GM12891 (cell line): ENCODE measurements at places on chromosomes 5 and 9.

- no peak for DNase-seq
Observed at GRCh38 chr5:90408571-90409317, 812 bp downstream of the CETN3 start.

GRCh38 chr9:40884072-40884901, 244.2 kb downstream of the FOXD4L6 start:
- DNase-seq: no peak

GRCh38 chr9:21294364-21294774, 10.7 kb downstream of the IFNA5 start:
- DNase-seq: no peak

DNA sequence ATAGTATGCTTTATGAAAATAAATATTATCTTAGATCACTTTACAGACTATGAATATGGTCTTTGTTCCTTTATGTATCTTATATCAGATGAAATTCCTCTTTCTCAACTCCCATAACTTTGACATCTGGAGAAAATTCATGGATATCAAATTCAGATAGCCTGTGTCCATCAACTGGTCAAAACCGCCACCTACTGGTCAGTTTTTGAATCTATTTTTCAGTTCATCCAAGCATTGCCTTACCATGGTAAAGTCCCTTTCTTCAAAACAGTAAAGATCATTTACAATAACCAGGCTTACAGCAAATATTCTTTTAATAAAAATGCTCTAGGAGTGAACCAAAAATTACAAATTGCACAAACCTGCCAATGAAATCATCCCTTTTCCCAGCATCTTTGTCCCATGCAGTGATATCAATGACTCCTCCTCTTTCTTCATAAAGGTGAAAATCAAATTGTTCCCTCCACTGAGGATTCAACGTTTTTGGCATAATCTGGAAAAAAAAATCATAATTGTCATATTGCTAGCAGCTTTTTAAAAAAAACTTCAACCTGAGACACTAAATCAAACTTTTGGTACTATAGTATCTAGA, 290.5 kb downstream of the SLF1 start:
- DNase-seq: no peak

DNA sequence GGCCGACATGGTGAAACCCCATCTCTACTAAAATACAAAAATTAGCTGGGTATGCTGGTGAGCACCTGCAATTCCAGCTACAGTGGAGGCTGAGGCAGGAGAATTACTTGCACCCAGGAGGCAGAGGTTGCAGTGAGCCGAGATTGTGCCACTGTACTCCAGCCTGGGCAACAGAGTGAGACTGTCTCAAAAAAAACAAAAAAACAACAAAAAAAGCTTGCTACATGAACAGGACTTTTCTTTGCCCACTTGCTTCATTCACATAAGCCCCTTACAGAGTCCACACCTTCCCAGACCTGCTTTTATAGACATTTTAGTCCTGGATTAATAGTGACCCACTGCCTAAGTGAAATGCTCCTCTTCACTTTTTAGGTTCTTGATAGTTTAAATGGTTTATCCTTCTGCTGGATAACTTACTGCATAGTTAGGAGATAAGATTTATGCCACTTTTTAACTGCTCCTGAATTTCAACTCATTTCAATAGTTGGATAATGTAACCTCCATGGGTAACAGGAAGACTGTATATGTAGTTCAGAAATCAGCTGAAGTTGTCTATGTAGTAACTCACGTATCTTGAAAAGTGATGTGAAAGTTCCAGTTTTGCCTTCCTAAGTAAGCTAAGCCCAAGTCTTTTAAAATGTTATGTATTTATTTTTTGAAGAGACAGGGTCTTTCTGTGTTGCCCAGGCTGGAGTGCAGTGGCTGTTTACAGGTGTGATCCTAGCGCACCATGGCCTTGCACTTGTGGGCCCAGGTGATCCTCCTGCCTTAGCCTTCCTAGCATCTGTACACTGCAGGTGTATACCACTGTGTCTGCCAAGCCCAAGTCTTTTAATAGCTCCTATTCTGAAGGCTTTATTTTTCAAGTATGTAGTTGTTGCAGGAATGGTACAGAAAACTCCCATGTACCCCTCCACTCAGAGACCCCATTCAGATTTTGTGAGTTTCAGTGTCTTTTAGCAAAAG, 19.7 kb downstream of the SUB1 start:
- no peak for DNase-seq

DNA sequence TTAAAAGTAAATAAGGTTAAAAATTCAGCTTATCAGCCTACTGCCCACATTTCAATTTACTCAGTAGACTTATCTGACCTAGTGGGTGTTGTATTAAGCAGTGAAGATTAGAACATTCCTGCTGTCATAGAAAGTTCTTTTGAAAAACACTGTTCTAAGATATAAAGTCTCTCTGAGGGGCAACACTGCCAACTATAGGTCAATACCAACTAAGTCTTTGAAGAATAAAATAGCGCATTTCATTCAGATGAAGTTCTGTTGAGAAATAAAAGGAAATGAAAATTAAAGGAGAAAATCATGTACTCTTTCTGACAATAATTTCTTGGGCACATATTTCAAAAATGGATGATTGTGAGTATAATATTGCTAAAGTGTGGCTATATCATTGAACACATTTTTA, 86.8 kb downstream of the PTPRD start:
- DNase-seq: no peak

DNA sequence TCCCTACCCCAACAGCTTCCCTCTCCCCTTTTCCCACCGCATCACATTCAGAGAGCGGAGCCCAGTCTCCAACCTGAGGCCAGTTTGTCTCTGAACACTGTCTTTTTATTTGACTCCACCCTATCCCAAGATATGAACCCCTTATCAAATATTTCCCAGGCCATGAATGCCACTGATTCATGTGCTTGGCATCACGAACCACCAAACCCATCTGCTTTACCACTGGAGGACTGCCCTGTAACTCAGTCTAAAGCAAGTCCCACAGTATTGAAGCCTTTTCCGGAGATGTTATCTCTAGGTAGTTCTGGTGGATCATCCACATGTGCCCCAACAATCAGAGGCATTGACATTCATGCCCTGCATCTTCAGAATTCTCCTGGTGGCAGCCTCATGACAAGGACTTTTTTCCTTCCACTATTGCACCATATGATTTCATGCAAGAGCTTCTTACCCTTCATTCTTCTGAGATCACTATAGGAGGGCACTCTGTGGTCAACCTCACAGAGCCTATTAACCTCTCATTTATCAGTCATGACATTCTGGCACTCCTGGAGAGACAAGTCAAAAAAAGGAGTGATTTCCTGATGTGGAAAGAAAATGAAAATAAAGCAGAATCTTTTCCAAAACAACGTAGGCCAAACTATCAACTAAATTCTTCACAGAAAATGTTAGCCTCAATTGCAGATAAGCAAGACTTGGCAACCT, 12.3 kb upstream of the SPATA31D4 start:
- no peak for DNase-seq

DNA sequence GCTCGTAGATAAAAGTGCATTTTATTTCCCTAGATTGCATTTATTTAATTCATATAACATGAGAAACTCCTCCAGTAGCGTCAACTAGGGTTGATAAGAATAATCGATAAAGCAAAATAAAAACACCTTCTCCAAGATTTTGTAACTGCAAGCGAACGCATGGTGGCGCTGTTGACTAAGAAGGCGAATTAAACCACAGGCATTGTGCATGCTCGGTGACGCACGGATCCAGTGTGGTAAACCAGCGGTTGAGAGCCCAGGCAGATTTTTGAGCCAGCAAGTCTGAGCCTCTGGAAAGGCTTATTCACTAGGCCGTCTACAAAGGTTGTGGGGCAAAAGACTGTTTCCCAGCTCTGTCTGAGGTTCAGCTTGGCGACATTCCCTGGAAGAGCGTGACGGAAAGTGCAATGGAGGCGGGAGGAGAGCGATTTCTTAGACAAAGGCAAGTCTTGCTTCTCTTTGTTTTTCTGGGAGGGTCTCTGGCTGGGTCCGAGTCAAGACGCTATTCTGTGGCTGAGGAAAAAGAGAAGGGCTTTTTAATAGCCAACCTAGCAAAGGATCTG, at the start of gene PCDHB3:
Gene PCDHB3, plus strand, starts transcription at position 231 of the 563 bp plus-strand sequence. Its CDS starts 177 bp downstream, at position 408.
- no peak for DNase-seq

- DNase-seq: no peak
Observed at GRCh38 chr9:114115654-114116125, 16.6 kb upstream of the KIF12 start.

GRCh38 chr5:132214491-132214890, 13.2 kb downstream of the P4HA2 start:
- no peak for DNase-seq

- peak; percentile 70 for DNase-seq
Observed at GRCh38 chr5:178145965-178146820, 7.5 kb downstream of the NHP2 start.

GRCh38 chr5:139457653-139458306, 4.8 kb downstream of the ECSCR start:
- no peak for DNase-seq

- DNase-seq: no peak
Observed at GRCh38 chr5:50320131-50320749, 120.8 kb downstream of the EMB start.

GRCh38 chr5:53089481-53089991, 20.0 kb downstream of the MOCS2 start:
- DNase-seq: no peak

- no peak for DNase-seq
Observed at GRCh38 chr5:10262995-10263394, 12.9 kb downstream of the CCT5 start.

GRCh38 chr5:124996764-124997077, 250.3 kb upstream of the ZNF608 start:
- no peak for DNase-seq

GRCh38 chr5:80227979-80228596, 27.8 kb downstream of the SERINC5 start:
- no peak for DNase-seq

DNA sequence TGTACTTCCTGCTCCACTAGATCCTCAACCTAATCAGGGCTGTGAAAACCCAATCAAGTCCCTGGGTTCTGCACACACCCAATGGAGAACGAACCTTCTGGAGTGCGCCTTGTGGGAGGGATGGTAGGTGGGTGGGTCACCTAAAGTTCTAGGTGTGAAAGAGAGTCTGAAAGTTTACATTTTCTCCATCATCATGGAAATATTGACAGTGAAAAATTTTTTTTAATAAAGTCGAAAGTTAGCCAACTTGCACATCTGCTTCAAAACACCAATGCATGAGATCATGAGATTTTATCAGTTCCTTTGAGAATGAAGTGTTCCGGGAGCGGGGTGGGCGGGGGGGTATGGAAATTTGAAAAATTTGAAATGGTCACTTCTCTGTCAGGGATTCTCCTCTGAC, 21.7 kb downstream of the TAF11L14 start:
- no peak for DNase-seq

GRCh38 chr9:121105531-121105930, 30.8 kb downstream of the CNTRL start:
- DNase-seq: no peak

GRCh38 chr9:37441776-37442370, 19.4 kb downstream of the GRHPR start:
- DNase-seq: no peak

DNA sequence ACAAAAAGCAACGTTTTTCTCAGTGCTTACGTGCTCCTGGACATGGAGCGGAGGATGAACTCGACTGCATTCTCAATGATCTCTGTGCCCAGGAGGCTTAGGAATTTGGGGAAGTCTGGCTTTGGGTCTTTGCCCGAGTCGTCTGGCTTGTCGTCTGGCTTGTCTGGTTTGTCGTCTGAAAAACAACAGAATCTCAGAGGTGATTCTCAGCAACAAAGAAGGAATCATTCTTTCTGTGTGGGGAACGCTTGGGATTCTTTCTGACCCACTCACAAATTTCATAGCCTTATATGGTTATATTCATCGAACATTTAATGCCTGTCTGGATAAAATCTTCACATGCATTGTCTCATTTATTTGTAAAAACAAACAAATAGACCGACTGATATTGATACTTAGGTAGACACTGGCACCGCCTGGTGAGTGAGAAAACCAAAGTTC, 4.7 kb downstream of the C5orf46 start:
- no peak for DNase-seq

GRCh38 chr5:7363067-7363677, 32.8 kb upstream of the ADCY2 start:
- DNase-seq: no peak

- no peak for DNase-seq
Observed at GRCh38 chr5:140043508-140043872, 391 bp upstream of the NRG2 start.

- no peak for DNase-seq
Observed at GRCh38 chr5:147554261-147554817, 44.5 kb upstream of the DPYSL3 start.

GRCh38 chr9:133760713-133761290, 22.6 kb upstream of the SARDH start:
- no peak for DNase-seq

DNA sequence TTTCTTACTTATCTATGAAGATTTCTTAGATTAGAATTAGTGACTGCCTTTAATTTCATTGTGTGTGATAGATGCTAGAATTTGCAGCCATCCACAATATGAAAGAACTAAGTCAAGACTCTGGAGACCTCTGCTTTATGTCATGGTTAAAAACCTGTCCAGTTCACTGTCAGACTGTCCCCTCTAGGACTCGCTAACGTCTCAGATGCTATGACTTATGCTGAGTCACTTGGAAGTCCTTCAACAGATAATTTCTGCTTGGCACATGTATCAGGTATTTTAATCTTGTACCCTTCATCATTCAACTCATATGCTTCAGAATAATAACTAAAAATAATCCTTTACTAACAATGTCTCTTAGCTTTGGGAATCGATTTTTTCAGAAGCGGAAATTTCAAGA, 230.5 kb upstream of the DMAC1 start:
- DNase-seq: no peak

DNA sequence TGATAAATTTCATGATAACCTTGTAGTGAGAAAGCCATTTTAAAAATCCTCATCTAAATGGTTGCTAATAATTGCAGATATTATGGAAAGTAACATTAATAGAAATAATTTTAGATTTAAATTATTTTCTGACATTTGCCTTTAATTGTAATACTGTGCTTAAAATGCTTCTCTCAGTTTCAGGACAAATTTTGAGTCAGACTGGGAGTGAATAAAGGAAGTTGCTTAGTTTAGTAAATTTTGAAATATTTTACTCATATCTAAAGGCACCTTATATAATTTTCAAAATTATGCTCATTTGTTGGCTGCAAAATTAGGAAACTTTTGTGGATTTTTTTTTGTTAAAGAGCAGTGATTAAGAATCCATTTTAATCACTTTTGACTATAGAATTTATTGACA, 93.8 kb downstream of the CSNK1G3 start:
- DNase-seq: no peak

GRCh38 chr9:124474151-124474550, 23.9 kb downstream of the ADGRD2 start:
- DNase-seq: no peak

DNA sequence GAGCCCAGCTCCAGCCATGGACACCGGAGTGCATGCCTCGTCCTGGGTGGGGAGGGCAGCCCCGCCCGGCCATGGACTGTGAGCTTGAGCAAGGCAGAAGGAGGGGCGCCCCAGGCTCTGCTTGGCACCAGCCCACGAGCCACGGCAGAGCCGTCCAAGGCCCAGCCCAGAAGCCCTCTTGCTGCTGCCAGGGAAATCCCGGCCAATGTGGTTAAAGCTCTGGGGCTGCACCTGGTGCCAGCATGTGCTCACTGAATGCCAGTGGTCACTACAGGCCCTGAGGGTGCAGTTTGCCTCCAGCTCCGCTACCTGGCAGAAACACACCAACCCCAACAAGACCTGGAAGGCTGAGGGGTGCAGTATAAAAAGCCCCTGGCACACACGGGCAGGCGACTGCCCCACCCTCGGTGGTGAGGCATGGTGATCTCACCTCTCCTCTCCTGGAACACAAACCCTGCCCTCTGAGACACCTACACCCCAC, 11.8 kb downstream of the BRD3 start:
- no peak for DNase-seq
